Activated gamma-delta T cell (primary cell): ENCODE measurements at places on chromosomes 11 and 22.

GRCh38 chr11:65793625-65794400 is 7.0 kb downstream of the OVOL1 start:
- no peak for DNase-seq

DNA sequence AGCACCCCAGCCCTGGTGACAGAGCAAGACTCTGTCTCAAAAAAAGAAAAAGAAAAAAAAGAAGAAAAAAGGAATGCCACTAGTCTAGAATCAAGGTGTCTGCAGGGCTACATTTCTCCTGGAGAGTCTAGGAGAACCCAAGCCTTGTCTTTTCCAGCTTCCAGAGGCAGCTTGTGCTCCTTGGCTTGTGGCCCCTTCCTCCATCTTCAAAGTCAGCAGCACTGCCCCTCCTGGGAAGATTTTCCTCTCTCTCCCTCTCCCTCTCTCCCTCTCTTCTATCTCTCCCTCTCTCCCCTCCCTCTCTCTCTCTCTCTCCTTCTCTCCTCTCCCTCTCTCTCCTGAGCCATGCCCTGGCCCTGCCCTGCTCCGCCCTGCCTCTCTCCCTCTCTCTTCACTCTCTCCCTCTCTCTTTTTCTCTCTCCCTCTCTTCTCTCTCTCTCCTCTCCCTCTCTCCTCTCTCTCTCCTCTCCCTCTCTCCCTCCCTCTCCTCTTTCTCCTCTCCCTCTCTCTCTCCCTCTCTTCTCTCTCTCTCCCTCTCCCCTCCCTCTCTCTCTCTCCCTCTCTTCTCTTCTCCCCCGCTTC is 97.7 kb upstream of the FGF3 start:
- DNase-seq, result no peak

DNA sequence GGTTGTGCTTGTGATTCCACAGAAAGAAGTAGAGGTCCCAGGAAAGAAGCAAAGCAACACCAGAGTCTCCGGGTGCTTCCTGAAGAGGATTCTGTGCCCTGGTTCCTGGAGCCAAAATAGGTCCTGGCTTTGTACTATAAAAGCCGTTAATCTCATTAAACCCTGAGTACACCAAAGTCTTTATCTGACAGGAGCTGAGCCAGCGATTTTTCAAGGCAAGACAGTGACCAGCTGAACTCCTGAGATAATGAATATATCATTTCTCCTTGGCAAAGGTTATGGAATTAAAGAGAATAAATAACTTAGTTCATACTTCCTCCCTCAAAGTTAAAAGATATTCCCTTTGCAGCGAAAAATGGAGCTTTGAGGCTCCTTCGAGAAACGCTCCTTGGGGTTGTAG is 5.2 kb downstream of the TMEM138 start:
- DNase-seq, result no peak

GRCh38 chr11:16841984-16842383 is 103.5 kb downstream of the C11orf58 start:
- DNase-seq, result no peak

DNA sequence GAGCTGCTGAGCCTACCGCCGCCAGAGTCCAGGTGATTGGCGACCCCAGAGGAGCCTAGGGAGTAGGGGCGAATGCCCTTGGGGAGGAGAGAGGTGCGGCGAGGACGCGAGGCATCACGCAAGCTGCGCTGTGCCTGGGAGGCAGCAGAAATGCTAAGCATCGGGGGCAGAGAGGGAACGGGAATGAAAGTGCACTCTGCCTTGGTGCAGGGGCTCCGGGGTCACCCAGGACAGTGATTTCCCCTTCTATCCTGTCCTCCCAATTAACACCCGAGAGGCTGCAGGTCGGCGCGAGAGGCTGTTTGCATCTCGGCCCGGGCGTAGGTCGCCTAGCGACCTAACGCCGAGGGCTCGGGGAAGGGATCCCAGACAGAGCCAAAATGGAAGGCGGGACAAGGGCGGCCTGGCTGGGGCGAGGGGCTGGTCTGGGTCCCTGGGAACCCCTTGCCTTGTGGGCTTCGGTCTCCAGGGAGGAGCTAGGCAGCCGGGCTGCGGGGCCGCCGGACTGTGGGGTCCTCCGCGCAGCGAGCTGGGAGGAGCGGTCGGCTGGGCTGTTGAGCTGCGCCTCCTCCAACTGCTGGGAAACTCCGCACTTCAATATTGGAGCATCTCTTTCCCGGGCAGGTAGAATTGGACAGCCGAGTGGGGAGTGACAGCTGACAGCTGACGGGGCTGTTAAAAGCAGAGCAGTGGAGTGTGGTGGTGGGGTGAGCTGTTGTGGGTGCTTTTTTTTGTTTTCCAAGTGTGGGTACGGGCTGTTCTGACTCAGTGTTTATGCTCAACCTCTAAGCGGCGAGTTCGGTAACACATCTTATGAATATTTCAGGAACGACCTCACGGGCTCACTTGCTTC is 657 bp downstream of the ELMOD1 start:
- no peak for DNase-seq

DNA sequence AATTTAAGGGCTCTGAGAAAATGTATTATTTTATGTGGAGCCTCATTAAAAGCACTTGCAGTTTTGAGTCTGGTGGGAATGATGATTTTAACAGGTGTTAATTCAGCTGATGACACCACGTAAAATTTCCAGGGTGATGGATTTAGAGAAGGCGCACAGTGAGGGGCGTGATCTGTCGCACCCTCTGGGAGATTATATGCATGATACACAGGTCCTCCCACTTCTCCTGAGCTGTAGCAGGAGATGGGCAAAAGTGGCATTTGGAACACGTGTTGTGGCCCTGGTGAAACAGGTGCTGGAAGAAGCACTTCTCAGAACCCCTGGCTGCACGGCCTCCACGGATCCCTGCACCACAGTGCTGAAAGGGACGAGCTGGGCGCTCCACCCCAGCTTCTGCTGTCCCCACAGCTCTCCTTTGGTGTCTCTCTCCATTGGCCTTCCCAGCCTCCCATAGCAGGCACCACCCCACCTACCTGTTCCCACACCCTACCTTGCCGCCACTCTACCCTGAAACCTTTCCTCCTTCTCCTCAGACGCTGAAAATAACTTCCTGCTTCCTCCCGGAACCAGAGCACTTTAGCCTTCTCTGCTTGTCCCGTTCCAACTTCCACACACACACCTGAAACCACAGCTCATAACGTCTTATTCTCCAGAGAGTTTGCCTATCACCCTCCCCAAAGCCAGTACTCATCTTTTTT is 6.9 kb upstream of the SORL1 start:
- DNase-seq, result no peak

DNA sequence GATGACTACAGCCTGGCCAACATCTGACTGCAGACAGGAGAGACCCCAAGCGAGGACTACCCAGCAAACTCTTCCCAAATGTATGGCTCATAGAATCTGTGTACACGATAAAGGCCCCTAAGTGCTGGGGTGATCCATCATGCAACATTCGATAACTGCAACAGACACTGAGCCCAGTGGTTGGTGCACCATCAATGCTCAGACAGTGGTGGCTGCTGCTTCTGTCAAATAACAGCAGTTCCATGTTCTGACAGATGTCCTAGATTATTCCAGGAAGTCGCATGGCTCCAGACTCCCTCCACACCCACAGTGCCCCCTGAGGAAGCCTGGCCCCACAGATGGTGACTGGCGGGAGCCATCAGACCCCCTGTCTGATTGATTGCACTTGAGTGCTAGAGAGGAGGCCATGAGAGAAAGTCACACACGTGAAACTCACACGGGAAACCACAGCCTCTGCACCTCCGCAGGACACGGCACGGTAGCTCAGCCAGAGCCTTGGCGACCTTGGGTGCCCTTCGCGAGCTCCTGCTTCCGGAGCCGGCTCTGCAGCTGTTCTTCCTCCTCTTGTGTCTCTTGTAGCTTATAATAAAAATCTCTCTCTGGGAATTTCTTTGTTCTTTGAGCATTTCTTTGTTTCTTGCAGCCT is 1155.9 kb downstream of the TBC1D22A start:
- DNase-seq, result peak; percentile 39

- DNase-seq, result no peak
These were observed 330 bp downstream of the ACP2 start for GRCh38 chr11:47248304-47248663.

DNA sequence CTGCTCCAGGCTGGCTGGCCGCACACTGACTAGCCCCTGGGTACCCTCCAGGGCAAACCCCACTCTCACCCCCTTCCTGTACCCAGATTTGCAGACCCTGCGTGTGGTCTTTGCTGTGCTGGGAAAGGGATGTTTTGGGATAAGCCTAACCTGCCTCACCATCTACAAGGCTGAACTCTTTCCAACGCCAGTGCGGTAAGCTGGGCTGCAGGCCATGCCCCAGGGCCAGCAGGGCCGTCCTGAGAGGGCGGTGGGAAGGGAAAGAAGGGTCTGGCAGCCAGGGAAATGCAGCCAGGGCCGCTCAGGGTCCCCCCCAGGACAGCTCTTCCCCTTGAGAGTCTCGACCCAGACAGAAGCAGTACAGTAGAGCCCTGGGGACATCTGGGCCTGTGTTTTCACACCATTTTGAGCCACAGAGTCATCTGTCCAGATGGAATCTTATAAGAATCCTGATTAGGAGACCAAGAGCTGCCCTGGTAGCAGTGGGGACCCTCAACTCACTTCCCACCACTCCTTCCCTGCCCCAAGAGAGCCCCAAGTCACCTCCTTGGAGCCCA is 22.4 kb upstream of the SLC22A12 start:
- DNase-seq, result no peak

GRCh38 chr11:289712-290620 is 1.0 kb downstream of the PGGHG start:
- no peak for DNase-seq

DNA sequence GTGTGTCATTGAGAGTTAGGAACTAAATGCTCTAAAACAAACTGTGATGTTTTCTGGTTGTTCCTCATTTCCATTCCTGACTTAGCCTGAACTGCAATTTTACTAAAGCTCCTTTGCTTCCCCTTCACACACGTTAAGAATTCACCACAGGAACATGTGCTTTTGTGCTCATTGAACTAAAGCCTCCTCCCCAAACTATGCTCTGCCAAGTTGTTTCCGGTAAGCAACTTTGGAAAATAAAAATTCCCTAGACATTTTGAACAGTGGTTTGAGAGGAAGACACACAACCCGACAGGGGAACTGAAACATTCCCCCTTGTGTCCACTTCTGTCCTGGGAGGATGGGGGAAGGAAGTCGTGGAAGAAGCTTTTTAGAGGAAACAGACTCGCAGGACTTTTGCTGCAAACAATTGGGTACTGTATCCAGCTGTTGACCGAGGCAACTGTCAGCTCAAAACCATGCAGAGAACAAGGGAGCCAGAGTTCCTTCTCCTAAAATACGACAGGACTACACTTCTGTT is 66.9 kb downstream of the GAB2 start:
- DNase-seq, result no peak

DNA sequence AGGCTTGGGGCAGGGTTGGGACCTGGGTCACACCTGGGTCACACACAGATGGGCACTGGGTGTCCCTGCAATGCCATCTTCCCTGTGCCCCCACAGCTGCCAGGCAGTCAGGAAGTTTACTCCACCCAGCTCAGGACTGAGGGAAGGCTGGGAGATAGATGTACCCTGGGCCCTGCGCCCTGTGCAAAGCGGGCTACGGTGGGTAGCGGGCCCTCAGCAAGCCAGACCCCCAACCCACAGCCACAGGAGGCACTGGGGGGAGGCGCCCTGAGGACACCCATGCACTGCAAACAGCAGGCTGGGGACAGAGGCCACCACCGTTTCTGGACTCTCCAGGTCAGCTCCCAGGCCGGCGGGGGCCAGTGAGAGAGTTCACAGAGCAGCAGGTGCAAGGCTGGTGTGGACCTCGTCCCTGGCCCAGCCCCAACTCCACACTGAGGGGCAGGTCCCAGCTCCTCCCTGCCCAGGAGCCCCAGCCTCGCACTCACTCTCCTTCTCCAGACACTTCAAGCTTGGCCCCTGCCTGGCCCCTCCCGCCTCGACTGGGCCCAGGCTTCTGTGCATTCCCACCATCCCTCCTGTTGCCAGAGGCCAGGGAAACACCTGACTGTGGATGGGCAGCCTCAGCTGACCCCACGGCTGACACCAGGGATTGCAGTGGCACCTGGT is 4.9 kb downstream of the DUSP8 start:
- DNase-seq, result no peak

GRCh38 chr11:34405079-34405858 is 33.5 kb upstream of the CAT start:
- no peak for DNase-seq

DNA sequence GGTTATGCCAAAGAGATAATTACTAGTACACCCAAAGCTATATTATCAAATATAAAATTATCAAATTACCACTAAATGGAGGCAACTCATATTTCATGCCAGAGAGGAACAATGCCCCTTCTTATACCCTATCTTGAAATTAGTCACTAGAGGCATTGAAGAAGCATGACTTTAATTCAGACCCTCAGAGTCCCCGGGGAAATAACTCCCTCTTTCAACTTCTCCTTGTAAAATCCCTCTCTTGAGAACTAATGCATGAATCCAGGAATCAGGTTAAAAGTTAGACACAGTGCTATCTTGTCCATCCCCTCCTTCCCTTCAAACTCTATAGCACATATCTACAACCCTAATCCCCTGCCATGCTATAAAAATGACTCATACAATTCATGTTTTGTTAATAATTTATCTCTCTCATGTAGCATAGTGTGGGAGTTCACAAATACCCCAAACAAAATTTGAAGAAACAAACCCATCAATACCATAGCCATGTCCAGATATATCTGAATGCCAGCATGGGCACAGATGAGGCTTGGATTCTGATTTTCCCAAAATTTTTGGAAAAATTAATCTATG is 665.4 kb downstream of the KCNA4 start:
- DNase-seq, result no peak

- DNase-seq, result no peak
These were observed 259.5 kb upstream of the CCDC90B start for GRCh38 chr11:83545494-83546260.

DNA sequence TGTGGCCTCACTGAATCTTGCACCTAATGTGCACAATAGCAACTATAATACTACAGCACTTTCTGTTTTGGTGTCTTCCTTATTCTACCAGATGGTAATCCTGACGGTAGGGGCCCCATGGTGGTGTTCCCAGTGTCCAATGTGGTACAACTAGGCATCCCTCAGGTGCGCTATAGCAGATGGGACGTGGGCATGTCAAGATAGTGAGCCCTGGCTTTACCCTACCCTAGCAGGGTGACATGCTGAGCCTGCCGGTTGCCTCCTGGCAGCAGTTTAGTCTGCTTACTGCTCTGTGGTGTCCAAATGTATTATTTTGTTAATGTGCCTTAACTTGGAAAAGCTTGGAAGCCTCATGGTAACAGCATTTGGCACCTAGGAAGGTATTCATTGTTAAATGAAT is 19.2 kb downstream of the ACO2 start:
- DNase-seq, result no peak

- no peak for DNase-seq
These were observed 434.3 kb downstream of the ETS1 start for GRCh38 chr11:128152796-128153696.

DNA sequence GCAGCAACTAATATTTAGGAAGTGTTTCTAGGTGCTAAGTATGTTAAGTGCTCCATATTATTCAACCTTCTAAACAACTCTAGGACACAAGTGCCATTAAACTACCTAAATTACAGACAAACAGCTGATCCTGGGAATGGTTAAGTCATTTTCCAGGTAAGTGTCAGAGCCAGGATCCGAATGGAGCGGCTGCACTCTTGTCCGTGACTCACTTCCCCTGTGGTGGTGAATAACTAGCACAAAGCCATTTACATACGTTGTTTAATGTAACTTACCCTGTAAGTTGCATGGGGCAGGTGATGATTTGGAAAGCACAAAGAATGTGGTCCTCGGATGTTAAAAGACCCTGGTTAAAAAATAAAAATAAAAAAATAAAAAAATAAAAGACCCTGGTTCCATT is 8.8 kb upstream of the PRG2 start:
- DNase-seq, result no peak
